Skeletal muscle cell (primary cell): ENCODE measurements at places on chromosomes 4 and X.

- DNase-seq = no peak
Measured at GRCh38 chr4:41656572-41657520, 91.7 kb downstream of the PHOX2B start.

- DNase-seq = no peak
Measured at GRCh38 chr4:121168446-121169281, 4.5 kb upstream of the TNIP3 start.

DNA sequence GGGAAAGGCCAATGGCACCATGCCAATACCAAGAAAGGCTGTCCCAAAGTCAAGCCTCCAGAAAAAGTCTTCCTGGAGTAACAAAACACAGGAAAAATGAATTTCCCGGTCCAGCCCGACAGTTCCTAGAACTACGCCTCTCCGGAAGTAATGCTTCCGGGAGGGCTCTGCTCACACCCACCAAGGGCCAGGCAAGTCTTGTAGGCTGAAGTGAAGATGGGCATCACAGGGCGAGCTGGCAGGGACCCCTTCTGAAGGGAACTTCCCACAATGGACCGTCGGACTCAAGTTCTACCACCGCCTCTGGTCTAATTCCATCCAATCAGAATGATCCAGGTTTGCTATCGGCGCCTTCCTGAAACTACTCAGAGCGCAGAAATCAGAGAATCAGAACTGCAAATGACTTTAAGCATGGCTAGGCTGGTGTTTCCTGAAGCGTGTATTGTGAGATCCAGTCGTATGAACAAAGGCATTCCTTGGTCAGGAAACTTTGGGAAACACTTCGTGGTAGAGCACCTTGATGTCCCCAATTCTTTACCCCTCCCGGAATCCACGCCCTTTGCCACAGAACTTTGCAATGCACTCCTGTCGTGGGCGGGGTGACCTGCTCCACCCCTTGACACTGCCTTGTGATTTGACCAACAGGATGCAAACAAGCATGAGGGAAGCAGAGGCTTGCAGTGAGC is 127.8 kb downstream of the BCOR start:
- no peak for DNase-seq

- no peak for DNase-seq
Measured at GRCh38 chr4:183099537-183100297, 660 bp downstream of the WWC2 start.

- DNase-seq = peak; percentile 68
Measured at GRCh38 chr4:110287130-110287529, 88.7 kb upstream of the ELOVL6 start.

DNA sequence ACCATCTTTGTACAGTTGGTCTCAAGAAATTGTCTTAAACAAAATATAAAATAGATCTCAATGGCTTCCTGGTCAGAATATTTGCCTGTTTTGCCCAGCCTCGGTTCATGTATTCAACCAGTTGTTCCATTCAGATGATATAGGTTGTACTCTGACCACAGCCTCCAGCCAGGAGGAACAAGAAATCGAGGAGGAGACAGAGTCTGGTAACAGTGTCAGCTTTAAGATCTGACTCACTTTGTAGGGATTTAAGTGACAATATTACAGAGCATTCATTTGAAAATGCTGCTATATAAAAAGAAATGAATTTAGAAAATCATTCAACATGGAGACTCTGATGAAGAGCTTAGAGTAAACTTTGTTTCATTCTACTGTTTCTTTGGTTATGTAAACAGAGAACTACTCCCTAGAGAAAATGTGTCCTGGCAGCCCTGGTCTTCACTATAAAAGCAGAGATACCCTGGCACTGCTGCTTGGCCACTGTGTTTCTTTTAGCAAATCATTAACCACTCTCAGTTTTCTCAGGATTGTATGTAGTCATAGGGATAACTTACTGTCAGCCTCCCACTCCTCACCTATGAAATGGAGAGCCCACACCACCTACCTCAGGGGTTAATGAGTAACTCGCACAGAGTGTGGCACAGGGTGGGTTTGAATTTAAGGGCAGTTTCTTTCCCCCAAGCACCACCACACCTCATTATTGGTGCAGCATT is 53.5 kb downstream of the PAGE2 start:
- DNase-seq = no peak

DNA sequence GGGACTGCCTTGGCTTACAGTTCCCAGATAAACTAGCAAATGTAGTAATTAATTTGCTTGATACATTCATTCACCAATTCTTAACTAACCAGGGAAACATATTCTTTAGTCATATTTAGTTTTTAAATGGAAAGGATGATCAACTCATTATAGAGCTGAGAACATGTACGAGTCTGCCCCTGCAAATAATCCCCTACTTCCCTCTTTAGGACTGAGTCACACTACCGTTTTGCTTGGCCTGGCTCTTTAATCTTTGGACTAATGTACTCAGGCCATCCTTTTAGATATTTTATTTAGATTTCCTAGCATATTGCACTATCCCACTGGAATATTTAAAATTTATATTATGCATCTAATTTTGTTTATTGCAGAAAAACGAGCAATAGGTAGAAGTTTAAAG is 105.5 kb upstream of the LCORL start:
- no peak for DNase-seq

DNA sequence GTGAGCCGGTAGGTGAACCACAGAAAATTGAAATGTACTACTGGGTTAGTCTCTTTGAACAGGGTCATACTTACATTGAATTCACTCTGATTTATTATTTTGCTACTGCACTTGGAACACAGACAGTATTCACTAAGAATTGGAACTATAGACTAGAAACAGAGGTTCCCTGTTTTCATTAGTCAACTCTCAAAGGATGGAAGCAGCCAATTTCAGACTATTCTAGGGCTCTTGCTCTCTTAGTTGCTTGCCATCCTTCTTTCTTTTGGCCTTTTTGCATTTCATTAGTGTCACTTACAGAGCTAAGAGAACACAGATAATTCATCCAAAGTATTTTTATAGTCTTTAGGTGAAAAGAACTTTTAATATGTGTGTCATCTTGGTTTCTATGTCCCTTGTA is 52.6 kb downstream of the SHROOM3 start:
- no peak for DNase-seq

- DNase-seq = no peak
Measured at GRCh38 chr4:56123051-56123450, 174.3 kb downstream of the CEP135 start.

- DNase-seq = no peak
Measured at GRCh38 chr4:127249066-127249766, 383.5 kb upstream of the INTU start.

DNA sequence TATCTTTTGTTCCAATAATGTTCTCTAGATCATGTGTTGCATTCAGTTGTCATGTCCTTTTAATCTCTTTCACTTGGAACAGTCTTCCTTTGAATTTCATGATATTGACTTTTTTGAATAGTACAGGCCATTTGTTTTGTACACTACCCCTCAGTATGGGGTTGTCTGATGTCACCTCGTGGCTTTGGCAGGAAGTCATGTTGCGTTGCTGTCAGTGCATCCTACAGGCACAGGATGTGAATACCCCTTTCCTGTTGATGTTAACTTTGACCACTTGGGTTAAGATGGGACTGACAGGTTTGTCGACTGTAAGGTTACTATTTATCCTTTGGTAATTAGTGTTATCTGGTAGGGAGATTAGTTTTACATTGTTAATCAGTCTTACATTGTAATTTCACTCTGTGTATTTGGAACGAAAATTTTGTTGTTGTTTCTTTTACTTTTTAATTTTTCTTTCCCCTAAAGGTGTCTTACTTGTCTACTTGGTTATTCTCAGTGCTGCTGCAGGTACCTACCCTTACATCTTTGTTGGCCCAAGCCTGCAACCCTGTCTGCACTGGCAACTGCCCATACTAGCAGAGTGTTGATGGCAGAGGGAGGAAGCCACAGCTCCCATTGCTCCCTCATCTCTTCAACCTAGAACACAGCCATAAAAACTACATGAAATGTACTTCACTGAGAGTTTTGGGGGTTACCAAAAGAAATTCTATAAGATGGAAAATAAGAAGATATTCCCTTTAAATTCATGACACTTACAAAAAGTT is 14.7 kb upstream of the ATP8A1 start:
- DNase-seq = no peak

GRCh38 chr4:120902925-120903324 is 19.6 kb downstream of the PRDM5 start:
- no peak for DNase-seq

GRCh38 chr4:98260579-98261404 is at the start of gene RAP1GDS1:
TSS of gene RAP1GDS1 (plus strand) at chr4:98261384. CDS start at chr4:98261566, 182 bp downstream.
- peak; percentile 93 for DNase-seq

- DNase-seq = no peak
Measured at GRCh38 chr4:21454201-21454600, 494.4 kb downstream of the KCNIP4 start.

- no peak for DNase-seq
Measured at GRCh38 chrX:49850028-49850427, 20.9 kb downstream of the PAGE4 start.

DNA sequence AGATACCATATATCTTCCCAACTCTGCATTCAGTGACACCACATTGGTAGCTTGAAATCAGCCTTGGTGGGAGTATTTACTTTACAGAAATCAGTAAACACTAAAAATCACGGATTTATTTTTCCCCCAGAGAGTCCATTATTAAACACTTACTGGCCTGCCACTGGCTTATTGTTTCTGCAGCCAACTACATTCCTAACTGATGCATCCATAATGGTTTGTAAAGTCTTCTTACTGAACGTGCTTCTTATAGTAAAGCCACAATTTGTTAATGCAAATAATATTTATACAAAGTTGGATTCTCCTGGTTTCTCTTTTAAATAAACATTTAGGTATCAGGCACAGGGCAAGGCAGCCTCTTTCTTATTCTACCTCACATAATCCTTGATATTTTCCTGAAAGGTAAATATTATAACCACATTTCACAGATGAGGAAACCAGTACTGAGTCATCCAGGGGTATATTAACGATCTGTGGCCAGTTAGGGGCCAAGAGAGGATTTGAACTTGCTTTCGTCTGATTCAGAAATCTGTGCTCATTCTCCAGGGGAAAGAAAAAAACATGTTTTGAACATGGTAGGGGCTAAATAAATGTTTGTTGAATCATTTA is 136.5 kb downstream of the RAB28 start:
- no peak for DNase-seq

DNA sequence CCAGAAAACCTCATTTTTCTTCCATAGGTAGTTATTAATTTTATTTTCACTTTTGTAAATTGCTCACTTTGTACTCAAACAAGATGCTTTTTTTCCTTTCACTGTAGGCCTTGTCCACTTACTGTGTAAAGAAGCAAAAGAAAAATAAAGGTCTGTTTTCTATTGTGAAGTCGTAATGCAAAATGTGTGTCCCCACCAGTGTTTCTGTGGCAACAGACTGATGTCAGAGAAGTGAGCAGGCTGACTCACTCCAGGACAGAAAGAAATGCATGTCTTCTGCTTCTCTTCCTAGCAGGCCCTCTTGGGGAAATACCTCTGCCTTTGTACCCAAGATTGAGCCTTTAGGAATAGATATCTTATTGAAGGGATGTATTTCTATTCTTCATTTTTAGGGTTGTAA is 30.3 kb downstream of the INPP4B start:
- DNase-seq = peak; percentile 65

DNA sequence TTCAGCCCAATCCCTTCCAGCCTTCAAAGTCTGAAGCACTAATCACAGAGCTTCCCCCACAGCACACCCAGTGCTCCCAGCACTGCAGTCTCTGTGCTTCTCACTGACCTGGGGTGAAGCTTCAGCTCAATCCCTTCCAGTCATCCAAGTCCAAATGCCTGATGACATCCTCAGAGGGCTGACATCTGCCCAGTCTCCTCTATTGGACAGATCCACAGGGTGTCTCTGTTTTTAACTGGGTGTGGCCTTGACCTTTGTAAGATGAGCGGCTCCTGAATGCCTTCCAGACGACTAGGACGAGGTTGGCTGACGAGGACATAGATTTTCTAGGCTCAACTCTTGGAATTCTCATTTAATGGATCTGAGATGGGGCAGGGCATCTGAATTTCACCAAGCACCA is 7.6 kb upstream of the SLC2A9 start:
- DNase-seq = no peak
